ENCODE measurements at places on chromosomes 4 and X.
A peak's percentile ranks its signal among the peaks of the same experiment; 100 is the strongest.

DNA sequence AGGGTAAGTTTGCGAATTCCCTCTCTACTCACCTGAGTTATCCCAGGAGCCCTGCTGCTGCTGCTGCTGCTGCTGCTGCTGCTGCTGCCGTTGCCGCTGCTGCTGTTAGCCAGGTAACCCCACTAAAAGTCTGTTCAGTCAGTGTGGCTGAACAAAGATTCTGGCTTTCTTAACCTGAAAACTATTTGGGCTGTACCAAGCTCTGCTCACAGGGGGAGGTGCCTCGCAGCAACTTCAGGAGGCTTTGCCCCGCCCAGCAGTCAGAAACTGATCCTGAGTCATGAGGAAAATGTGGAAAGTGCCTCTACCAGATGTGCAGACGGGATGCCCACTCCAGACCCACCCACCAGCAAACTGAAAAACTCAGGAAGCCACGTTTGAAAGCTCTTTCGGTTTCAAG lies at the start of gene CAPN6:
Gene CAPN6 (minus strand): TSS at position 145 of the 400 bp plus-strand sequence. CDS start 6,547 bp downstream, outside the sequence.
- peak; percentile 54 for DNase-seq

DNA sequence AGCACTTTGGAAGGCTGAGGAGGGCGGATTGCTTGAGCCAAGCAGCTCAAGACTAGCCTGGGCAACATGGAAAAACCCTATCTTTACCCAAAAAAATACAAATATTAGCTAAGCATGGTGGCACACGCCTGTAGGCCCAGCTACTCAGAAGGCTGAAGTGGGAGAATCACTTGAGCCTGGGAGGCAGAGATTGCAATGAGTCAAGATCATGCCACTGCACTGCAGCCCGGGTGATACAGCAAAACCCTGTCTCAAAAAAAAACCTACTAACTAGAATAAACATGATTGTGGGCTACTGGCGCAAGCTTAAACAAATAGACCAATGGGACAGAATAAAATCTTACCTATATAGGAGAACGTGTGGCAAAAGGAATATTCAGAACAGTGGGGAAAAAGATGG lies 7.3 kb downstream of the CDKL2 start:
- DNase-seq: peak; percentile 57

- DNase-seq: peak; percentile 20
Observed at GRCh38 chr4:25032126-25032525, 1.4 kb upstream of the LGI2 start.

DNA sequence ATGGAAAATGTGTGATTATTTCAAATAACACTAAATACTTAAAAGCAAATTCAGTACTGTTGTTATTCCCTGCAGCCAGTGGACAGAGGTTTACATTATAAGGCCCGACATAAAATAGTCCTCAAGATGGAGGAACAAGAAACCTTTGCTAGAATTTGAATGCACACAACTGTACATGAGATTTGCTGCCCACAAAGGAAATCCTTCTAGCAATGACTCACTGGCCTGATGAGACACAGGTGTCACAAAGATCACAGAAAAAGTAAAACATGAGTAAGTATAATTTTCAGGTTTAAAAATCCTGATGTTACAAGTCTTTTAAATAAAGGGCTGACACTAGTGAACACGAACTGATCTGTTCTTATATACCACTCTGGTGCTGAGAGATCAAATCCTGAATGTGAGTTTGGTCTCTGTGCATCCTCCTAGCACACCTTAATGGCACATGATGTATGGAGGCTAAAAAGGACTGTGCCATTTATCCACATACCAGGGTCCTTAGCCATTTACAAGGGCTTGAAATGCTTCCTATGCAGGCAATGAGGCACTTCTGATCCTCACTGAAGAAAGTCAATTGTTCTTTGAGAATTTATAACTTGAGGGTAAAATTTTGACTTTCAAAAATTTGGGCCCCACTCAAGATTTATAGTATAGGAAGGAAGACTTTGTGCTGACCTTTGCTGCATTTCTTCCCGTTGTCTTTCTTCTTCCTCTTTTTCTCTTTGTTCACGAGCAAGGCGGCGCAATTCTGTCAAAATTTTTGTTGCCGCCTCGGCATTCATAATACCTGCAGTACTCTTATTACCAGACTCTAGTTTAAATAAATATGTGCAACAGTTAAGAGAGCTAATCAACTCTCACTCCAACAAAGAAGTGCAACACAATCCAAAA lies 23.0 kb downstream of the MAP7D3 start:
- DNase-seq: peak; percentile 60

GRCh38 chr4:67122029-67122428 lies 423.3 kb downstream of the CENPC start:
- peak; percentile 17 for DNase-seq

DNA sequence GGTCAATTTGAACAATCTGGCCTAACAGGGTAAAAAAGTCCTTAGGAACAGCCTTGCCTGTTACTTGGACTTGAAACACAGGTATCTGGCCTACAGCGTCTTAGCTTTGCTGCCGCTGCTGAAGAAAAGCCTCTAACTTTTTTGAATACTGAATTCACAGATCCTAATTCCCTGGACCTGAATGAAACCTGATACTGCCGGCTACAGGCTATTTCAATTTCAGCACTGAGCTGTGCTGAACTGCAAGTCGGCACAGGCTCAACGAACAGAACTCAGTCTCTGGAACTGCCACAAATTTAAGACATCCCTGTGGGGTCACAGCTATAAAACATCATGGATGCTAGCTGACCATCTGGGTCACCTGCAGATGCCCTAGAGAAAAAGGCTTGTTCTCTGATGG lies 7.2 kb downstream of the NR0B1 start:
- DNase-seq: peak; percentile 59

DNA sequence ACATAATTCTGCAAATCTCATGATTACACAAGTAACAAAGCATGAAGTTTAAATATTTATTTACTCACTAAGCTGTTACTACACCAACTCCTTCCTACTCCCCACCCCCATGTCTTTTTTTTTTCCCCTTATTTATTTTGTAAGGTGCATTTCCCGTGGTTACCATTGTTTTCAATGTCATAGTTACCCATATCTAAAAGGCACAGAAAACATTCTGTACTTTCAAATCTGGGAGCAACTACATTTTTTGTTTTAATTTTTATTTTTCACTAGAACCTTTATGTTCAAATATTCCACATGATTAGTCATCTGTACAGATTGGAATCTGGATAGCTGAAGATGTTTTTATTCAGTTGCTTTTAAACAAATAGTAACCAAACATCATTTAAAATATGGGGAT lies 62.8 kb downstream of the PPP3CA start:
- peak; percentile 34 for DNase-seq

DNA sequence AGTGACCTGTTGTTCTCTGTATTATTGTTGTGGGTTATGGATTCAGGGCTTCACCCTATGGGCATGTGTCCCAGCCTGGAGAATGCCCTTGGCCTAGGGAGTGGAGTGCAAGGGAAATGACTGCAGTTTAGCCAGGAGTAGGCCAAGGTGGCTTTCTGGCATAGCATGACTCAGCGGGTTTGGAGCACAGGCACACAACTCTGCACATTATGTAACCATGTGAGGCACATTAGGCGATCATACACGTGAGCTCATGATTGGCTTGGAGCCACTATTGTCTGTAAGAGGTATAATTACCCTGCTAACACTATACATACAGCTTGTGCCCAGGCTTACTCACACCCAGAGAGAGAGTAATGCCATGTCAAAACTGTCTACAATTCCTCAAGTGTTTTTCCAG lies 35.1 kb upstream of the TACR3 start:
- DNase-seq: peak; percentile 94

DNA sequence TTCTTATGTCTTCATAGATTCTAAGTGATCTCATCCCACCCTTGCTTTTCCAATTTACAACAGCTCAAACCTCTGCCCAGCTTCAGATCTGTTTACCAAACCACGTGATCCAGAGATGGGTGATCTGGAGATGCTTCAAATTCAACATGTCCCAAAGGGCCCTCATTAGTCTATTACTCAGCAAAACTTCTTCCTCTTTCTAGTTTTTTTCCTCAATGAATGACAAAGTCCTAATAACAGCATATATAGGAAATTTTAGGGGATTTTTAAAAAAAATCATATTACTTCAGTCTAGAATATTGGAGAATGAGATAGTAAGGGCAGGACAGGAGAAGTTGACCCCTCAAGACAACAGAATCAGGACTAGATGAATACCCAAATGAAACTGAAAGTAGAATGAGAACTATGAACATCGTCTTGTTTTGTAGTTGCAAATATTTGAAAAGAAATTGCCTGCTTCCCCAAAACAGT lies 127.1 kb downstream of the CFAP299 start:
- no peak for DNase-seq

- DNase-seq: peak; percentile 19
Observed at GRCh38 chr4:94669672-94670664, 87.8 kb upstream of the BMPR1B start.

- DNase-seq: no peak
Observed at GRCh38 chr4:114642173-114642780, 43.7 kb downstream of the UGT8 start.

DNA sequence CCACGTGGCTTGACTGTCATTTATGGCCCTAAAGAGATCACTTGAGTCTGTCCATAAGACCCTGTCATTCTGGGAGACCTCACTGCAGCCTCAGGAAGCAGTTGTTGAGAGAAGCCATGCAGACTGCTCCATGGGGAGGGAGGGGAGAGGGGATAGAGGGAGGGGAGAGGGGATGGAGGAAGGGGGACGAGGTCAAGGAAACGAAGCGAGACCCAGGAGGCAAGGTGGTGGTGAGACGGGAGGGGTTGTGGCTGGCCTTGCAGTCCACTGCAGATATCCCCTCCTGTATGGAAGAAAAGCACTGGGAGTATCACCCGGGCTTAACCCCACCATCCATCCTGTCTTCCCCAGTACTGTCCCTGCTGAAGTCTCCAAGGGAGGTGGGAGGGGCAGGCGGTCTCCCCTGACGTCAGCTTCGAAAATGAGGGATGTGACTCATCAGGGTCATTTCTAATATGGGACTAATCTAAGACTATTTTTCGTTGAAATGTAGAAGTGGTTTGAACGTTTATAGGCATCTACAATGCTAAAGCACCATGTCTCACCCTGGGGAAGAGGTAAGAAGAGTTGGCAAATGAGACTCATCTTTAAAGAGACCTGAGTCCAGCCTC lies 5.6 kb downstream of the TMEM255A start:
- DNase-seq: no peak

- no peak for DNase-seq
Observed at GRCh38 chrX:67781132-67781531, 237.3 kb downstream of the AR start.

GRCh38 chrX:130523460-130524394 lies 121.9 kb downstream of the RBMX2 start:
- peak; percentile 10 for DNase-seq

DNA sequence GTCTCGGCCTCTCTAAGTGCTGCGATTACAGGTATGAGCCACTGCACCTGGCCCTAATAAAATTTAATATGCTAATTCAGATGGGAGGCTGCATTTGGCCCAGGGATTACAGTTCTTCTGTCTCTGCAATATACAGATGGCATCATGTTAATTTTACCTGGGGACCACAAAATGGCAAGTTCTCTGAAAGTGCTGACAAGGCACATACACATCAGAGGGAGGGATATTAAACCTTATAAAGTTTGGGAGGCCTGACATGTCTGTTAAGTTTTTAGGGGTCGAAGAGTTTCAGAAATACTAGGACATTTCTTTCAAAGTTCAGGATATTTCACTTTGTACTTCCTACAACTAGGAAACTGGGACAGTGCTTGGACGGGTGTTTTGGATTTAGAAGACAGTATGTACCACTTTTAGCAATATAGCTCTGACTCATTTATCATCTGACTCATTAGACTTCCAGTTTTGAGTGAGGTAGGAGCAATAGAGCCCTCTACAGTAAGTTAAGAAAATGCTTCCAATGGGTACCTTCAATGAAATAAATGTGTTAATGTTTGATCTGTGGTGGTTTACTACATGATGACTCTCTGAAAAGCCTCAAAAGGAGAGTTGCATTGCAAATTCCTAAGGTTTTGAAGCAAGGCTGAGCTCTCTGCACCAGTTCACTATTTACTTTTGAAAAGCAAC lies 981.0 kb upstream of the HS3ST1 start:
- peak; percentile 90 for DNase-seq

GRCh38 chr4:102817021-102817605 lies 10.2 kb downstream of the UBE2D3 start:
- peak; percentile 83 for DNase-seq

DNA sequence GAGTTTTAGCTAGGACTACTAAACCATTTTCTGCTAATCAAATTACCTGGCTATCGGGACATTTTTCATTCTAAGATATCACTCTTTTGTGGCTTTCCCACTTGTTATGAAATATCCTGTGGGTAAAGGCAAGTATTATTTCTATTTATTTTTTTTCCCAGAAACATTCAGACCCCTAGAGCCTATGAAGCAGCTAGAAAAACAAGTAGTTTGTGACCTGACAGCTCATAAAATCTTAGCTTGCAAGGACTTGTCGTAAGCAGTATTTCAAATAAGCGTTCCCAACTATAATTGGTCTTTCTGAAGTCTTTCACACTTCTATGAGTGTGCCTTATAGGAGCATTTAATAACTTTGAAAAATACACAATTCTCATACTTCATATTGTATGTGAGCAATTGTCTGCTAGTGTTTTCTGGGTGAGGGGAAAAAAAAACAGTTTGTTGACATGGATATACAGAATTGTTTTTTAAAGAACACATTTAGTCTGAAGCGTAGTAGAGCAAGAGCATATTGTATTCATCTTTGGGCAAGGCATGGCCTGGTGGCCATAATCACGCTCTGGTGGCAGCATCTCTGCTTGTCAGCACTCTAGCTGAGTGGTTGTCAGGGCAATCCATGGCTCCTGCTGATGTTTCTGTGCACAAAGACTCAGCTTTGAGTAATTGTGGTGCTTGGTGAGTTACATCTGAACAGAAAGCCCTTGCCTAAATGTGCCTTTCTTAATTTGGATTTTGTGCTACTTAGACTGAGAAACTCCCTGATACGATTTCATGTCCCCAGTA lies 2.6 kb downstream of the MCUB start:
- DNase-seq: no peak

GRCh38 chr4:89949782-89950387 lies 55.2 kb downstream of the MMRN1 start:
- peak; percentile 24 for DNase-seq

DNA sequence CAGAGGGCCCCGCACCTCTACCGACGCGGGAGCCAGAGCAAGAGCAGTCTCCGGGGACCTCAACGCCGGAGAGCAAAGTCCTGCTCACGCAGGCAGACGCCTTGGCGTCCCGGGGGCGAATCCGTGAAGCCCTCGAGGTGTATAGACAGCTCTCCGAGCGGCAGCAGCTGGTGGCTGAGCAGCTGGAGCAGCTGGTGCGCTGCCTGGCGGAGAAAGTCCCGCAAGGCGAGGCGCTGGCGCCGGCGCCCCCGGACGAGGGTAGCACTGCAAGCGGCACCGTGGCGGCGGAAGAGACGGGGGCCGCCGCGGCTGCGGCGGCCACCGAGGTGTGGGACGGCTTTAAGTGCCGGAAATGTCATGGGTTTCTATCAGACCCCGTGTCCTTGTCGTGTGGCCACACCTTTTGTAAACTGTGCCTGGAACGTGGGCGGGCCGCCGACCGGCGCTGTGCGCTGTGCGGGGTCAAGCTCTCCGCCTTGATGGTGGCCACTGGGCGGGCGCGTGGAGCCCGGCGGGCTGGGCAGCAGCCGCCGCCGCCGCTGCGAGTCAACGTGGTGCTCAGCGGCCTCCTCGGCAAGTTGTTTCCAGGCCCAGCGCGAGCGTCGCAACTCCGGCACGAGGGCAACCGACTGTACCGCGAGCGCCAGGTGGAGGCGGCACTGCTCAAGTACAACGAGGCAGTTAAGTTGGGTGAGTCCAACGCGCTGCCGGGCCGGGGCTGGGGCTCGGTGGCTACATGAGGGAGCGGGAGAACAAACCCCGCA lies 672 bp downstream of the LONRF3 start:
- DNase-seq: no peak
